ENCODE measurements at places on chromosomes 7 and 10.

DNA sequence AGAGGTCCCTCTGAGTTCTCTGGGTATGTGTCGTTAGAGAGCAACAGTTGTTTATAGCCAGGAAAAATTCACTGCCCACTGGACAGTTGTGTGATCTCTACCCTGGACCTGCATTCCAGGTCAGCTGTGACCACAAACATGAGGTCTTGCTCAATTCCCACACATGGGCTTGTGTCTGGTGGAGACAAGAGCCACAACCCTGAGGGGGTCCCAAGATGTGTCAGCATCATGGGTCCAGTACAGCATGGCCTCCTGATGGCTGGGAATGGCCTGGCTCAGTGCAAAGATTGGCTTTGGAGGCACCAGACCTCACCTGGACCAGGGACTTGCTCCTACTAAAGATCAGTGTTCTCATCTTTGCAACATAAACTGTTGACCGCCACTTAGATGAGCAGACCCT lies 751.6 kb downstream of the GRID1 start:
- no peak for DNase-seq

- DNase-seq, result no peak
Measured at GRCh38 chr10:79079054-79079397, 10.3 kb downstream of the ZMIZ1 start.

DNA sequence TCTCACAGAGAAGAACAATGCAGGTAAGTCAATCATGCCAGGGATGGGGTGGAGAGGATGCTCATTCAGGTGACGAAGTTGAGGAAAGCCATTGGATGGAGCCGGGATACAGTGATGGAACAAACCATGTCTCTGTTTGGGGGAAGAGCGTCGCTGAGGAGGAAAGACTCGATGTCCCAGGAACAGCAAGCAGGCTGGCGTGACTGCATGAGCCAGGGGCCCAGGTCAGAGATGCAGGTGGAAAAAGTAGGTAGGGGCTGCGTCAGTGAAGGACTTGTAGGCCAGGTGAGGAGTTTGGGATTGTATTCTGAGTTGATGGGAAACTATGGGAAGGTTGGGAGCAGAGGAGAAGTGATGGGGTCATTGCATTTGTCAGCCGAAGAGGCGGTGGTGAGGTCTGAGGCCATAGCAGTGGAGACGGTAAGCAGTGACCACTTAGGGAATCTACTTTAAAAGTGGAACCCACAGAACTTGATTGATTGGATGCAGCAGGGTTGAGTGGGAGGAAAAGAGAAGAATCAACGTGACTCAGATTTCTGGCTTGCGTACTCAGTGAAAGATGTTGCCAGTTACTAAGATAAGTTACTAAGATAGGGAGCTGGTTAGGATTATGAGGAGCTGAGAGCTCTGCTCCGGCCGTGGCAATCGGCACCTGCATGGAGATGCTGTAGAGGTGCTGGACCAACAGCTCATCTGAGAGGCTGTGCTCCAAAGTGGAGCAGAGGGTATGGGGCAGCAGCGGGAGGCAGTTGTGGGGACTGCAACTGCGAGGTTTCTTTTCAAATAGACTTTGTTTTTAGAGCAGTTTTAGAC lies 12.5 kb upstream of the IL2RA start:
- peak; percentile 73 for DNase-seq

DNA sequence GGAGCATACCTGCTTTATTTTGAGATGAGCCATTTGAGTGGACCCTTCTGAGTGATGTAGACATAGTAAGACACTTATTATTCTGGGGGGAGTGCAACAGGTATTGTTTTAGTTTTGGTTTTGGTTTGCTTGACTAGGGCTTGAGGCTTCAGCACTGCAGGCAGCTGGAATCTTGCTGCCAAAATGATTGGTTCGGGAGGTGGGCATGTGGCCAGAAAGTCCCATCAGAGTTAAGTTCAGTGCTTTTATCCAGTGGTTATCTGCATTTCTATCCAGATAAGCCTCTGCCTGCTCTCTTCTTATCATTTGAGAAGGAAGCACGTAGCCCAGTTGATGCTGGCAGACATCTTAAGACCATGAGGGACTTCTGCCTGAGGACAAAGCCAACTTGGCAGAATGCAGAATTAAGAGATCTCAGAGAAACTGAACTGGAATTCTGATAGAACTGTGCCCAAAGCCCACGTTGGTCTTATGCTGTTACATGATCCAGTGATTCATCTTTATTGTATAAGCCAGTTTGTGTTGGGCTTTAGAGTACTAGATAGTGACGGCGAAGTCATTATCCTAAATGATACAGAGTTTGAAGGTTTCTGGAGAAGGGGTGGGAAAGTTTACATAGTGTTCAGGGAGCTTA lies 9.6 kb upstream of the JAZF1 start:
- DNase-seq, result no peak

GRCh38 chr10:7856678-7857077 lies 38.4 kb downstream of the TAF3 start:
- no peak for DNase-seq

DNA sequence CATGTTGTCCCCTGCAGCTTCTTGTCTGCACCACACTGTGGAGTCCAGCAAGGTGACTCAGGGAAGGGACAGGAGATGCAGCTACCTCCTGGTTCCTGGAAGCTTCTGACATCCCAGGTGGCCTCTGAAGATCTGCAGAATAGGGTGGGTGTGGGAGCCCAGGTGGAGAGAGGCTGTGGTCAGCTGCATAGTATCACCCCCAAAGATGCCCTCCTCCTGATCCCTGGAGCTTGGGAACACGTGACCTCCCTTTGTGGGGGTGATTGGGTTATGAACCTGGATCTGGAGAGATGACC lies 25.4 kb downstream of the CALML3 start:
- no peak for DNase-seq

GRCh38 chr7:155463114-155463811 lies 5.3 kb downstream of the EN2 start:
- no peak for DNase-seq

DNA sequence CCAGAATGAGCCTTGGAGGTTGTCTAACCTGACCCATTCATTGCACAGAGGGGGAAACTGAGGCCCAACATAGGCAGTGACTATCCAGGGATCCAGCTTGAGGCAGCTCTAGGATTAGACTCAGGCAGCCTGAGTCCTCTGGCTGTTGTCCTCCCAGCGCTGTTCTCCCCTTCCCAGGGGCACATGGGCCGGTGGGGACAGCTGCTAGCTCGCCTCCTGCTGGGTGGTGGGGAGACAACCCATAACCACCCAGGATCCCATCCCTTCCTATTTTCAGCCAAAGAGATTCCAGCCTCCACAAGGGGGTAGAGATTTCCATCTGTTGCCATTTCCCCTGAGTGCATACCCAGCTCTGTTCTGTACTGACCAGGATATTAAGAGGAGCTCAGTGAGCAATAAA lies 145.1 kb upstream of the GPR26 start:
- no peak for DNase-seq
